Cardiac fibroblast (primary cell): ENCODE measurements at places on chromosomes 1 and 21.

DNA sequence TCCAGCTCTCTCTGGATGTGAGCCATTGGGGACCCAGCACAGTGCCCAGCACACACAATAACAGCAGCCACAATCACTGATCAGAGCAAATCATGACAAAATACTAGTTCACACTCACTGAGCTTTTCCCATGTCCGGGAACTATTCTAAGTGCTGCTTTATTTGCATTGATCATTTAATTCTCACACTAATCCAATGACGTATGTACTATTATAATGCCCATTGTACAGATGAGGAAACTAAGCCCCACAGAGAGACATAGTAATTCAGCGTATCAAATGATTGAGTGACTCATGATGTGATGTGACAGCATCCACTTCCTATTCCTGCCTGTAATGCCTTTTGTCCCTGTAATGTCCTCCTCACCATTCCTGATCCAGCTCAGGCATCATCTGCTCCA, 1.9 kb upstream of the S100A8 start:
- no peak for DNase-seq

DNA sequence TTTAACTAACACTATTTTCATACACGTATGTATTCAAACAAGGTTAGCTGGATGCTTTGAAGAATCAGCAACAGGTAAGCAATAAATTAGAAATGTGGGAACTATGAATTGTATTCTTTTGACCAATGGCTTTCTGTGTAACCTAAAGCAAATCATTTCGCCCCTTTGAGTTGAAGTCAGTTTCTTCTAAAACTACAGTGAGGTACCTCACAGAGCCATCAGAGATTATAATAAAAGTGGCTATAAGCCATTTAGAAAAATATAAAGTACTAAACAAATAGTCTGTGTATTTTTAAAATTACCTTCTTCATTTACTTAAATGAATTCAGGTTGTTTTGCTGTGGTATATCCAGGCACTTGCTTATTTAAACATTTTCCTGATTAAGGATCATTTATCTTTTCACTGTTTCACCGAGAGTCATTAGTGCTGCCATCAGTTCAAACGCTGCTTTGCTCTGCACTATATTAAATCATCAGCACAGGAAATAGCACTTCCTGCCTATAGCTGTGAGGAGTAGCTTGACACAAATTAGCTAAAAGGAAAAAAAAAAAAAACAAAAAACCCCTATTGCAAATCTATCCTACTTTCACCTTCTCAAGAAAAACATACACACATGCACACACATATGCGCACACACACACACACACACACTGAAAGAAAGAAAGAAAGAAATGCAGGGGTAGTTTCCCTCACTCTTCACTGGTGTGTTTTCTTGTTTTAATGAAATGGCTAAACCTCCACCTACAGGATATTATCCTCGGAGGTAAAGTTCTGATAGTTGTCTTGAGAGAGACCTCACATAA, 39.8 kb upstream of the C1orf105 start:
- no peak for DNase-seq

- no peak for DNase-seq
These were observed 14.9 kb downstream of the COPA start for GRCh38 chr1:160328184-160328583.

- DNase-seq: no peak
These were observed 16.2 kb upstream of the TNFRSF1B start for GRCh38 chr1:12150456-12151200.

GRCh38 chr1:22805672-22806038, 95.0 kb downstream of the EPHB2 start:
- DNase-seq: no peak

- peak; percentile 90 for DNase-seq
These were observed 99.1 kb downstream of the MT1HL1 start for GRCh38 chr1:236904892-236905741.

- DNase-seq: no peak
These were observed 35.1 kb downstream of the FGGY start for GRCh38 chr1:59331686-59332620.

DNA sequence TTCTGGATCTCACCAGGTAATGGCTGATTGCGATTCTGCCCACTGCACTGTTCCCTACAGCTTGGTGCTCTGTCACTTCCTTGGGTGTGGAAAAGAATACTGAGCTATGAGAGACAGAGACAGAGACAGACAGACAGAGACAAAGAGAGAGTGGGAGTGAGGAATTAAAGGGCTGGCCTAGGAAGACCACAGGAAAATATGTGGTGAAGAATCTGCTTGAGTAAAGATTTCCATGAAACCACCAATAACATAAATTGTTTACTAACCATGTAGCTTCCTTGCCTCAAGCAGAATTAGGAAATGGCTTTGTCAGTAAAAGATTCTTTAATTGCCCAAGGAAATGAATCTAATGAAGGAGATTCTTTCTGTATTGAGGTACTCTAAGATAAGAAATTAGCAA, 54.4 kb downstream of the MPZL1 start:
- no peak for DNase-seq
